Adrenal gland (tissue), 19 donors: ENCODE measurements at places on chromosomes 6 and 20. TPM values are rescaled to one million over a fixed set of nuclear protein-coding genes. Genes with fewer than 3 reads are reported as not detected.

- no peak for DNase-seq
Observed at GRCh38 chr6:100662264-100662663, 197.5 kb upstream of the SIM1 start.

DNA sequence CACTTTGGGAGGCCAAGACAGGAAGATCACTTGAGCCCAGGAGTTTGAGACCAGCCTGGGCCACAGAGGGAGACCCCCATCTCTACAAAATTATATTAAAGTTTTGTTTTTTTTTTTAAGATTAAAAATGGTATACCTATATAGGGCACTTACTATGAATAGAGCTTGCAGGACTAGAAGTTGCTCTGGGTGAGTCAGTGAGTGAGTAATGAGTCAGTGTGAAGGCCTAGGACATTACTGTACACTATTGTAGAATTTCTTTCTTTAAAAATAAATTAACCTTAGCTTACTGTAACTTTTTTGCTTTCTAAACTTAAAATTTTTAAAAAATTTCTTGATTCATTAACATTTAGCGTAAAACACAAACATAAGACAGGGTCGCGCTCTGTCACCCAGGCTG is 29.7 kb downstream of the STK35 start:
- no peak for DNase-seq

Gene B3GALT4
- 23.7 TPM for total RNA-seq

Gene ERVFRD-1
- 0.75 TPM for total RNA-seq

DNA sequence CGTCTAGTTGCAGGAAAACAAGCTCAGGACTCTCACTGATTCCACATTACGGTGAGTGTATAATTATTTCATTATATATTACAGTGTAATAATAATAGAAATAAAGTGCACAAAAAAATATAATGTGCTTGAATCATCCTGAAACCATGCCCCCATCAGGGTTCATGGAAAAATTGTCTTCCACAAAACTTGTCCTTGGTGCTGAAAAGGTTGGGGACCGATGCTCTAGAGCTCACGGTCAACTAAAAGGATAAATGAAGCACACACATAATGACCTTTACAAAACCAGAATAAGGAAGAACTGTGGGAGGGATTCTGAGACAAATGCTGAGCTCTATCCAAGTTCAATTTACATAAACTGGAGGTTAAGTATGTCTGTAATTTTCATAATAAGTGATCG is 194.3 kb downstream of the COL19A1 start:
- DNase-seq: no peak

DNA sequence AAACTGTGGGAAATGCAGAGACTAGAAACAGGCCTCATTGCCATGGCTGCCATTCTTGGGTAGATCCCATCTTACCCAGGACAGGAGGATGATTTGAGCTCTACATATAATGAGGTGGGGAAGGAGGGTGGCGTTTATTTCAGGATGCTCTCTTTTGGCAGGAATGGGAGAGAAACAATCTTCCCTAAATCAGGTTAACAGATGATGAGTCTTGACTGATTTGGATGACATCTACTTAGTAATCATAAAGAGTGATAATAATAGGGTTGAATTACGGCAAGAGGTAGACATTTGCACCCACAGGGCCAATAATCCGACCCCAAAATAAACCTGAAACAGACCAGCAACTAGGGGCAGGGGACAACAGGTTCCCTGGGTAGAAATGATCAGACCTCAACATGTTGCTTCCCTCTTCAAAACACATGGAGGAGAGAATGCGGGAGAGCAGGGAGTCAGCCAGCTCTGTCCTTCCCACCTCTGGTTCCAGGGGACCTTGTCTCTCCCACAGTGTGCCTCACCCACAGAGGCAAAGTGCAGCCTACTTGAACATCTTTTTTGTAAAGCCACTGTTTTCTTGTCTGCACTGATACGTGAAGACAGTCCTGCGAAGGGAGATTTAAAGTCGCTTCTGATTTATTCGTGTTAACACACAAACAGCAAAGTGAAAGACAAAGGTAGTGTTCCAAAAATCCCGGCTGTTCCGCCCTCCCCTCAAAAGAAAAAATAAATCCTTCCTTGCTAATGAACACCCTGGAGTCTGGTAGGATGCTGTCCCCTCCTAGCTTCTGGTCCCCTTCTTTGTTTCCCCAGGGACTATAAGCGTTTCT is 3.9 kb downstream of the FOXQ1 start:
- DNase-seq: no peak

- no peak for DNase-seq
Observed at GRCh38 chr6:6503191-6503590, 85.3 kb upstream of the LY86 start.

- no peak for DNase-seq
Observed at GRCh38 chr6:12750416-12750815, 33.8 kb downstream of the PHACTR1 start.

GRCh38 chr6:139639507-139639906 is 265.1 kb upstream of the CITED2 start:
- no peak for DNase-seq

- no peak for DNase-seq
Observed at GRCh38 chr6:155154158-155154830, 109.5 kb upstream of the CLDN20 start.

DNA sequence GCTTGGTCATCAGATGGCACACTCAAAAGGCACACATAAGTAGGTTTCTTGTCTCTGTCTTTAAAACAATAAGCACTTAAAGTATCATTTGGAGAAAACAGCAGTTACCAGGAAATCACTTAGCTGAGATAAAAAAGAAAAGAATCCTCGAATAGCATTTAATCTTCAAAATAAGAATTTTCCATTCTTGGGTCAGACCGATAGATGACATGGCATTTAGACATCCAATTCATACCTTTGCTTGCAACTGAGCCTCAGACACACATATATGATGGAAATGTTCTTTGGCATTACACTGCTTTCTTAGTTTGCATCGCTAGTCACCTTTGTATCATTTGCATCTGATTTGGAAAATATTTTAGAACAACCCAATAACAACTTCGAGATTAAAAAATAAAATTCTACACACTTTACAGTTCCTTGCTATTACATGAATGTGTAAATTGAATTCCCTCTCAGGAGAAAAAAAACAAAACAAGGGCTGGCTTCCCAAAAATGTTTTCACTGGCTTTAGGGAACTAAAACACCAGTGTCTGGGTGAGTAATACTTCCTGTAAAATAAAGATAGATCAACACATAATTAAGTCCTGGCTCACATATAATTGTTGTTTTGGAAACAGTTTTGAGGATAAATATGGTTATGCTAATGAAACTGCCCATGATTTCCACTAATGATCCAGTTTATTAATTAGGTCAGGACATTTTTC is 1.3 kb upstream of the RNF217 start:
- no peak for DNase-seq

GRCh38 chr6:167953551-167953950 is 43.9 kb upstream of the KIF25 start:
- no peak for DNase-seq

DNA sequence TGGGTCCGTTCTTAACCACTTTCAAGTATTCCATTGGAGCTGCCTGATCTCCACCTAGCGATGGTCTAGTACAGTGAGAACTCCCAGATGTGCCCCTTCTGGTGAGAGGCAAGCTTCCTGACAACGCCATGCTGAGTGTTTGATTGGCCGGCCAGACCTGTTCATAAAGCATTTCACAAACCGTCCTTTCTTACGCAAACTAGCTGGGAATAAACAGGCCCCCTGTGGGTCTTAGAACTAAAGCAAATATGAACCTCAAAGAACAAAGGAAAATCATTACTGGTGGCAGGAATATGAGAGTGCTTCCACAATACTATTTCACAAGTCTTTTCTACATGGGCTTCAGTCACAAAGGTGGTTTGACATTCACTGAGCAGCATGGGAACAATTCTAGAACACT is 15.6 kb upstream of the GCNT2 start:
- no peak for DNase-seq

Gene MYMX
- not detected for total RNA-seq

GRCh38 chr6:80550748-80551147 is 444.3 kb downstream of the BCKDHB start:
- no peak for DNase-seq

- no peak for DNase-seq
Observed at GRCh38 chr20:24638591-24639548, 169.4 kb downstream of the SYNDIG1 start.

Gene CLVS2
- 0.55 TPM for total RNA-seq

Gene PRRC2A
- total RNA-seq: 77.1 TPM

GRCh38 chr6:79818471-79818870 is 128.9 kb downstream of the ELOVL4 start:
- no peak for DNase-seq

DNA sequence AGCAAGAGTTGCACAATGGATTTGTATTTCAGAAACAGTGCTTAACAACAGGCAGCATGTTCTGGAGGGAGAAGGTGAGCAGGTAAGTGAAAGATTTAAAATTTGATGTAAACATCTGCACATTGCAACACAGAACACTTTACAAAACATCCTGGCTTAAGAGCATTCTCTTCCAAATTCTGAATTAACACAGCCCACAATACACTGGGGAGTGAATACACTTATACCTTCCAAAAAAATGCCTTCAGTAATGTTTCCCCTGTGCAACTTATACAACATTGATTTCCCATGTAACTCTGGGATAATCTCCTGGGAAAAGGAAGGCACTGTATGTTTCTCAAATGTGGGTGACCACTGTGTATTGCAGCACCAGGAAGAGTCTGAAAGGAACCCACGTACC is 127.6 kb downstream of the FYN start:
- no peak for DNase-seq

DNA sequence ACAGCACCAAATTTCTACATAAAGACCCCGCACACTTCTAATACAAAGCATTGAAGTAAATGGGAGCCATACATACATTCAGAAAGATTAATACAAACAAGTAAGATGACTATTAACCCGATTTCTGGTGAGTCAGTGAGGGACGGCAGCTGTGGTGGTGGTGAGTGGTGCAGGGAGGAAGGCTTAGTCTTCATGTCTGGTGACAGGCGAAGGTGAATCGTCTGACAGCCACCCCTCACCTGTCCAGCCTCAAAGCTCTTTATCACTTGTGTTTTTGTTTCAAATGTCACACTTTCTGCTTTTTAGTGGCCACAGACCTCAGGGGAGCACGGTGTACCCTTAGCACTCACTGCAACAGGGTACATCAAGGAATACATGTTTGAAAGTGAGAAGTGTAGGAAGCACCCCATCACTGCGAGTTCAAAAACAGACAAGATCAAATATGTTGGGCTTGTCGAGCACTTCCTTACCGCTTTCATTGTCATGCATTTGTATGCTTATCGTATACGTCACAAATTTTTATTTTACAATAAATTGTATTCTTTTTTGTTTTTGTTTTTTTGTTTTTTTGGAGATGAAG is 63.5 kb downstream of the IRF4 start:
- no peak for DNase-seq

- DNase-seq: no peak
Observed at GRCh38 chr6:101703311-101703710, 309.8 kb downstream of the GRIK2 start.

DNA sequence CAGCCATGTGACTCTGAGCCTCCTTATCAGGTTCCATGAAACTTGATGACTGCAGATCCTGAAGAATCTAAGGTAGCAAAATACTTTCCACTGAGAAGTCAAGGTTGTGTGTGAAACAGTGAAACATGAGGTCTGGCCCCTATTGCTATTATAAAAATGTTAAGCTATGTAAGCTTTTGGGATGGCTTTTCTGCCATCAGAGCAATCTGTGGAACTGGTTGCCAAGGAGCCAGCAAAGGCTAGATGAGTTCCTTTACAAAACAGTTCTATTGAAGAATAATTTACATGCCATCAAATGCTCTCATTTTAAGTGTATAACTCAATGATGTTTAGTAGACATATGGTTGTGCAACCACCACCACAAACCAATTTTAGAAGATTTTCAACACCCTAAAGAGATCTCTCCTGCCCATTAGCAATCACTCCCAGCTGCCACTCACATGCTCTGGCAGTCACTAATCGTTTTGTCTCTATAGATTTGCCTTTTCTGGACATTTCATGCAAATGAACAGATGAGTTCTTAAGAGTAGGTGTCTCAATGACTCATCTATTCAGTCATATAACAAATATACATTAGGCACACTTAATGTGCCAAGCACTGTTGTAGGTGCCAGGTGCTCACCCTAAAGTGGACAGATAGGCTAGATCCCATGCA is 19.9 kb upstream of the MEP1A start:
- DNase-seq: no peak

GRCh38 chr6:158688860-158689259 is 39.0 kb downstream of the SYTL3 start:
- DNase-seq: no peak

- no peak for DNase-seq
Observed at GRCh38 chr20:39813190-39813829, 851.2 kb downstream of the DHX35 start.

- DNase-seq: no peak
Observed at GRCh38 chr6:44053760-44054556, 73.3 kb downstream of the MRPL14 start.

GRCh38 chr20:16111172-16111832 is 461.9 kb downstream of the KIF16B start:
- no peak for DNase-seq

Gene SPATA25
- total RNA-seq: 6.3 TPM

Gene DNPH1
- total RNA-seq: 75.1 TPM
